Aorta (tissue), 5 donors: ENCODE measurements at places on chromosomes 5 and 9. TPM values are rescaled to one million over a fixed set of nuclear protein-coding genes. Genes with fewer than 3 reads are reported as not detected.

PRLR gene
- 3.2 TPM for total RNA-seq

GRCh38 chr9:133226219-133227171 is 17.4 kb upstream of the OBP2B start:
- H3K27me3 ChIP-seq, result no peaks in the 10 kb centered on the region
- H3K4me1 ChIP-seq, result no peaks in the 10 kb centered on the region
- no peak overlapping the region for H3K4me3 ChIP-seq
- H3K27ac ChIP-seq, result no peak overlapping the region
- no peaks in the 10 kb centered on the region for H3K36me3 ChIP-seq

HMCN2 gene
- total RNA-seq, result 7.8 TPM

DNA sequence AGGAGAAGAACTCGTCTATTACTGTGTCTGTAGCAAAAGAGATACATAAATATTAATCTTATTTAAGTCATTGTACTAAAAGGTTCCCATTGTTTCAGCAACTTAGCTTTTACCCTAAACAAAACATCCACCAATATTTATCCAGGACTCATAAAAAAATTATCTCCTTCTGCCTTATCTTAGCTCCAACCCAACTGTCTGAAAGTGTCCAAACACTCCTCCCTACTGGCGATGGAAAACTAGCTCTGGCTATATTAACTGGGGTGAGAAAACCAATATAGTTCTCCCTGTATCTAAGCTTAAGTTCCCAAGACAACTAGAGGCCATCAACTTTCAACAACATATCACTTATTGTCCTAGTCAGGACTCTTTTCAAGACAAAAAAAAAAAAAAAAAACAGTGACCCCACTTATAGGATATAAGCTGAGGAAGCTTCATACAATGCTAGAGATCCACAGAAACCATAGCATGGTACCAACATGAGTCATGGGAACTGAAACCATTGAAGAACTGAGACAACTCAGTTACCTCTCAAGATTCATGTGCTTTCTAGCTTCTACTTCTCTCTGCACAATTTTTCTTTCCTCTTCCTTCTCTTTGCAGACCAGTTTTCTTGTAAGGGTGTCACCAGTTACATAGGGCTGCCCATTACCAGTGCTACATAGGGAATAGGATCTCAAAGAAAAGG is 150.7 kb upstream of the RASA1 start:
- no peak overlapping the region for H3K27ac ChIP-seq
- no peak for DNase-seq
- peaks cover under 1% of the 10 kb centered on the region for H3K4me1 ChIP-seq
- no peaks in the 10 kb centered on the region for H3K27me3 ChIP-seq
- H3K36me3 ChIP-seq, result no peaks in the 10 kb centered on the region
- H3K4me3 ChIP-seq, result no peak overlapping the region

NFIB gene
- total RNA-seq, result 160 TPM

- no peak for DNase-seq
- H3K4me3 ChIP-seq, result no peak overlapping the region
- H3K27me3 ChIP-seq, result no peaks in the 10 kb centered on the region
- H3K4me1 ChIP-seq, result no peaks in the 10 kb centered on the region
- H3K27ac ChIP-seq, result no peak overlapping the region
- no peaks in the 10 kb centered on the region for H3K36me3 ChIP-seq
Observed at GRCh38 chr9:126228111-126228780, 98.4 kb upstream of the MVB12B start.

GRCh38 chr5:68529581-68529980 is 314.0 kb downstream of the PIK3R1 start:
- peaks cover 2% of the 10 kb centered on the region for H3K4me1 ChIP-seq
- no peaks in the 10 kb centered on the region for H3K27me3 ChIP-seq
- peak overlapping the region; percentile 33 for H3K27ac ChIP-seq

DNA sequence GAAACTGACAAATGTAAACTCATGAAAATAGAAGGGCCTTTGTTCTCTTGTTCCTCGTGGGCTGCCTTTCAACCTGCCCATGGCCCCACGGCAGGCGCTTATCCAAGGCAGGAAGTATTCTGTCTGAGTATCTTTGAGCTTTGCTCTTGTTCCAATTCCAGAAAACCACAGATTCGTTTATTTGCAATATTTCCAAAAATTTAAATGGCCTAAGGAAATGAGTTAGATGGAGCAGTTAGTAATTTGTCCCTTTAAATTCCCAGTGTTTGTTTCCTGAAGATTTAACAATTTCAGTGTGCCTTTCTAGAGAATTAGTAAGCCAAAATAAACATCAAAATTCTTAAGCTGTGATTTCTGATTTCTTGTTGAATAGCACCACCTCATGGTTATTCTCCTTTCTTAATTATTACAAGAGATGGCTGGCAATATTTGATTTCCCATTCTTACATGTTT is 299.4 kb upstream of the RASA1 start:
- no peak for DNase-seq
- H3K36me3 ChIP-seq, result no peaks in the 10 kb centered on the region
- no peaks in the 10 kb centered on the region for H3K27me3 ChIP-seq
- no peak overlapping the region for H3K27ac ChIP-seq
- H3K4me3 ChIP-seq, result no peak overlapping the region

DNA sequence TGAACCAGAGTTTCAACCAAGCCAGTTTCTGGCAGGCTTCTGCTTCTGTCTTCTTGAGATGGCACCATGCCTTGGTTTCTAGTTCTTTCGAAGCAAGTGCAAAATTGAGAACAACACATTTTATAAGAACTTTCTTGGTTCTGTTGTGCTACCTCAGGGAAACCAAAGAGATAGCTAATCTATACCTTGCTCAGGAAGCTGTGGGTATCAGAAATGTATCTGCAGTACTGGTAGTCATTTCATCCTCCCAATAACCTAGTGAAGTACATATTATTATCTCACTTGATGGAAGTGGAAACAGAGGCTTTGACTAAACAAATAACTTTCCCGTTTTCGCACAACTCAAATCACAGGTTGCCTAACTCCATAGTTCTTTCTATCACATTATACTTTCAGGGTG is 246.6 kb downstream of the ENC1 start:
- no peaks in the 10 kb centered on the region for H3K4me1 ChIP-seq
- DNase-seq, result no peak
- no peaks in the 10 kb centered on the region for H3K36me3 ChIP-seq
- no peak overlapping the region for H3K27ac ChIP-seq

DNA sequence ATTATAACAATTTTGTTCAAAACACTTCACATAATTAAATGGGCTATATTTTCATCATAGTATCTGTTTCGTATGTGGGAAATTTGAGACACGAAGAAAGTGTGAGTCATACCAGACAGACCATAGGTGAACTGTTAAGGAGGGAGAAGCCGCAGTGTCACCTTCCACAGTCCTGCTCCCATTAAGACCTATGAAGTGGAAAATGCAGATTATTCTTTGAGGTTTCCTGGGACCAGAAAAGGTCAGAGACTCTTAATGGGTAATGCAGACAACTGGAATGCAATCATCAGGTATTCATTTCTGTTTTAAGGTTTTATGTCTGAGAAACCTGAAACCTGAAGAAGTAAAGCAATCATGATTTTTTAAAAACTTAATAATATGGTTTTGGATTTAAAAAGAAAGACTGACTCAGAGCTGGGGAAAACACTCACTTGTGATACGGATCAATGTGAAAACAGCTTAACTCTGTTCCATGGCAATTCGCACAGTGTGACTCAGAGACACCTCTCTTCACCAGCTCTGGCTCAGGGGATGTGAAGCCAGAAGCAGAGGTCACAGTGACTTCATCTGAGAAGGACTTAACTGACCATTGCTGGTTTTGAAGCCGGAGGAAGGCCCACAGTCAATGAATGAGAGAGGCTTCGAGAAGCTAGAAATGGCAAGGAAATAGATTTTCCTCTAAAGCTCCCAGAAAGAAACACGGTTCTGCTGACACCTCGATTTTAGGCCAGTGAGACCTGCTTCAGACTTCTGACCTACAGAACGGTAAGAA is 17.2 kb upstream of the GCNT1 start:
- H3K27ac ChIP-seq, result no peak overlapping the region
- H3K4me1 ChIP-seq, result no peaks in the 10 kb centered on the region
- H3K4me3 ChIP-seq, result no peak overlapping the region
- H3K27me3 ChIP-seq, result no peaks in the 10 kb centered on the region

GRCh38 chr5:57666582-57666981 is 184.0 kb upstream of the ACTBL2 start:
- H3K36me3 ChIP-seq, result no peaks in the 10 kb centered on the region
- no peak for DNase-seq
- no peak overlapping the region for H3K27ac ChIP-seq
- no peaks in the 10 kb centered on the region for H3K27me3 ChIP-seq
- no peaks in the 10 kb centered on the region for H3K4me1 ChIP-seq

DNA sequence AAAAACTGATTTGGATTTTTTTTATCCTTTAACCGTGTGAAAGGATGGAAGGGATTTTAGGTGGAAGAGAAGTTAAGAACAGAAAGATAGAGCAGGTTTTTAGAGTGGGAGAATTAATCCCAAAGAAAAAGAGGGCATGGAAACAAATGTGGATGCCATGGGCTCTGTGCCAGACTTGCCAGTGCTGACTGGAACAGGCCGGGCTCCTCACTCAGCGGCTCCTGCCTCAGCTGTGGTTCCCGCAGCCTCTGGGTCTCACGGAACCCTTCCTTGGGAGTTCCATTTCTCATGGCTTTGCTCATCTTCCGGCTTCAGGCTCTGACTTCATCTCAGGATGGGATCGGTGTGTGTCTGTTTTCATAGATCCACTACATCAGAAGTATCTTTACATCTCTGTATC is 30.4 kb upstream of the SLC2A8 start:
- no peaks in the 10 kb centered on the region for H3K27me3 ChIP-seq
- no peak for DNase-seq
- H3K27ac ChIP-seq, result no peak overlapping the region
- H3K4me1 ChIP-seq, result no peaks in the 10 kb centered on the region
- peaks cover 10% of the 10 kb centered on the region for H3K36me3 ChIP-seq

NOXA1 gene
- 4.1 TPM for total RNA-seq

- DNase-seq, result no peak
- no peak overlapping the region for H3K4me3 ChIP-seq
- H3K27me3 ChIP-seq, result no peaks in the 10 kb centered on the region
- no peaks in the 10 kb centered on the region for H3K4me1 ChIP-seq
- no peak overlapping the region for H3K27ac ChIP-seq
- H3K36me3 ChIP-seq, result no peaks in the 10 kb centered on the region
Observed at GRCh38 chr5:76583163-76584047, 39.8 kb downstream of the F2RL2 start.

GRCh38 chr5:55226027-55226933 is 835 bp downstream of the MCIDAS start:
- no peaks in the 10 kb centered on the region for H3K27me3 ChIP-seq
- H3K4me1 ChIP-seq, result no peaks in the 10 kb centered on the region
- H3K27ac ChIP-seq, result no peak overlapping the region
- no peaks in the 10 kb centered on the region for H3K36me3 ChIP-seq
- H3K4me3 ChIP-seq, result no peak overlapping the region

DNA sequence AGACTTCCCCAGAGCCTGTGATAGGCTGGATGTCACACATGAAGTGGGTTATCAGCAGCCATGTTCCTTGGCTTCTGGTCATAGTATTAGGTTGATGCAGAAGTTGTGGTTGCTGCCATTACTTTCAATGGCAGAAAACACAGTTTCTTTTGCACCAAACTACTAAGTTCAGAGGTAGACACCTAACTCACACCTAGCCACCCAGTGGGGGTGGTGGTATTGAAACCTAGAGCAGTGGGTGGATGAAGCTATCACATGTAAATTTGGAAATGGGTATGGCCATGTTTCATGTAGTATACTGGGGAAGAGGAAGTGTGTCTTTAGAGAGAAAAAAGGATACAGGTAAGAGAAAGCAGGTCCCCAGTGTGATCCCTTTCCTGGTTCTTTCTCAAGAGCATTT is 347.9 kb upstream of the SEMA6A start:
- DNase-seq, result no peak
- H3K36me3 ChIP-seq, result no peaks in the 10 kb centered on the region
- H3K27ac ChIP-seq, result no peak overlapping the region
- H3K4me3 ChIP-seq, result no peak overlapping the region

GRCh38 chr5:109416882-109417281 is 7.1 kb upstream of the PJA2 start:
- no peak overlapping the region for H3K27ac ChIP-seq
- H3K36me3 ChIP-seq, result no peaks in the 10 kb centered on the region
- H3K4me1 ChIP-seq, result no peaks in the 10 kb centered on the region
- H3K4me3 ChIP-seq, result no peak overlapping the region
- no peak for DNase-seq

GRCh38 chr5:180816608-180817534 is 14.3 kb upstream of the MGAT1 start:
- H3K27ac ChIP-seq, result no peak overlapping the region
- no peak overlapping the region for H3K4me3 ChIP-seq
- H3K4me1 ChIP-seq, result no peaks in the 10 kb centered on the region
- no peaks in the 10 kb centered on the region for H3K36me3 ChIP-seq
- no peak for DNase-seq

DNA sequence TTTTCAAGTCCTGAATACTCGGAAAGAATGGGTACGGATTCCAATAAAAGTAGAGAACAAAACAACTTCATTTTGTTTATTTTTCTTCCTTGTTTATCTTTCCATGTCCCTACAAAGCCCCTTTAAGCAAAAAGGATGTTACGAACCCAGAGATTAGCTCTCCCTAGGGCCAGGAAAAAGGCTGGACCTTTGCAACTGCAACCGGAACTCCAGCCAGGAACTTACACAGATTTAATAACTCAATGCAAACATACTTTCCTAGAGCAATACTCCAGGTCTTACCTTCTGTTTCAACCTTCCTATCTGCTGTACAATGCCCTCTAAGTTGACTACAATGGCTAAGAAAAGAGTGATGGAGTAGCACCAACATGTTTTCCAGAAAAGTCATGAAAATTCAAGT is 7.0 kb downstream of the DENND1A start:
- H3K27ac ChIP-seq, result no peak overlapping the region
- H3K27me3 ChIP-seq, result no peaks in the 10 kb centered on the region
- H3K4me1 ChIP-seq, result no peaks in the 10 kb centered on the region
- DNase-seq, result no peak
- no peaks in the 10 kb centered on the region for H3K36me3 ChIP-seq
- H3K4me3 ChIP-seq, result no peak overlapping the region

- no peaks in the 10 kb centered on the region for H3K36me3 ChIP-seq
- no peak overlapping the region for H3K4me3 ChIP-seq
- no peaks in the 10 kb centered on the region for H3K27me3 ChIP-seq
- no peak overlapping the region for H3K27ac ChIP-seq
Observed at GRCh38 chr9:27351438-27351837, 54.5 kb upstream of the EQTN start.

NDST1 gene
- total RNA-seq, result 74.0 TPM

DNA sequence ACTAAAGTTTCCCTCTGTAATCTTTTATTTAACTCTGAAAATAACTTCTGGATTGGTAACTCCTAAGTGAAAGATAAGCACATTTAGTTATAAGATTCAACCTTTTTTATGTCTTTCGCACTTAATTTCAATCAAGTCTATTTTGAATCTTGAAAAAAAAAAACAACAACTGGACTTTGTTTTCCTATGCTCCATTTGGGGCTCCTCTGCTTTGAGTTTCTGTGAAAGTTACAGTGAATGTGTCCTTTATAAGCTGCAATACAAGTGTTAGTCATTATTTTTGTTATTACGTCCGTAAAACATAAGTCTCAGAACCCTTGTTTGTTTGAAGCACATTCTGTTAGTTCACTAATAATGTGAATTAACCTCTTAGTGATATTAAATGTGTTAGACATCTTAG is 276.8 kb downstream of the ADAMTS6 start:
- no peak for DNase-seq
- no peak overlapping the region for H3K27ac ChIP-seq
- H3K27me3 ChIP-seq, result no peaks in the 10 kb centered on the region

ERGIC1 gene
- total RNA-seq, result 135 TPM
